8988T (cell line): ENCODE measurements at places on chromosomes 4 and X.

DNA sequence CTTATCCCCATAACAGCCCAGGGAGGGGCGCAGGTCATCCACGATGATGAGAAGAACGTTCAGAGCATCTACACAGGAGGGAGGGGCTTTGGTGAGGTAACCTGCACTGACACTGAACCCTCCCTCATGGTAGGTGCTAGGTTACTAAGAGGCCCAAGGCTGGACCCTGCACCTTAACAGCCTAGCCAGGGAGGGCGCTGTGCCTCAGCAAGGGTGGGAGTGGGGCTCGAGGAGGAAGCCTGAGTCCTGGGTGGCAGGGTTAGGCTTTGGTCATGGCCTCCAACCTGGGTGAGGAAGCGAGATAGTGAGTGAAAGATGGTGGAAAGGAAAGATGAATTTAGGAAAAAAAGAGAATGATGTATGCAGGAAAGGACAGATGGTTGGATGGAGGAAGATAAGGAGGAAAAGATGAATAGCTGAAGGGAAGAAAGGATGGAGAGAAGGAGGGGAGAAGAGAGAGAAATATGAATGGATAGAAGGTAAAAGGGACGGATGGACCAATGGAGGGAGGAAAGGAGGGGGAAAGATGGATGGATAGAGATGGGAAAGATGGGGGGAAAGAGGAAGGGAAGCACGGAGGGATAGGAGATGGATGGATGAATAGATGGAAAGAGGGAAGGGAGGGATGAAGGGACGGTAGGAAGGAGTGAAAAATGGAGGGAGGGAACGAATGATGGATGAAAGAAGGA is 736 bp downstream of the IDS start:
- DNase-seq = no peak

GRCh38 chr4:4248885-4249203 is 821 bp upstream of the TMEM128 start:
- DNase-seq = no peak

DNA sequence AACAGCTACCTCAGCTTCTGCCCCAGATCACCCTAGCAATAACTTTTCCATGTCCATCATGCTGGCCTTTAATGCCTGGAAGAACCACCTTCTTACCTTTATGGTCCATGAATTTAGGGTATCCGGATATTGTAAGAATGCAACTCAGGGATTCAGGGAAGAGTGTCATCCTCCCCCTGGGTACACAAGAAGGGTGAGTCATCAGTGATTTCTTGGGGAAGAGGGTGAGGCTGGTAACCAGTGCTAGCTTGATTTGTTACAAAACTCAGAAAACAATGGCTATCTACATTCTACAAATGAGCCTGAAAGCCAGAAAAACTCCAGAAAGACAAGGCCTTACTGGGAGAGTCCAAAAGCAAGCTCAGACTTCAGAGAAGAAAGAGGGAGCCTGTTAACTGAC is 10.4 kb upstream of the NALF2 start:
- DNase-seq = no peak

DNA sequence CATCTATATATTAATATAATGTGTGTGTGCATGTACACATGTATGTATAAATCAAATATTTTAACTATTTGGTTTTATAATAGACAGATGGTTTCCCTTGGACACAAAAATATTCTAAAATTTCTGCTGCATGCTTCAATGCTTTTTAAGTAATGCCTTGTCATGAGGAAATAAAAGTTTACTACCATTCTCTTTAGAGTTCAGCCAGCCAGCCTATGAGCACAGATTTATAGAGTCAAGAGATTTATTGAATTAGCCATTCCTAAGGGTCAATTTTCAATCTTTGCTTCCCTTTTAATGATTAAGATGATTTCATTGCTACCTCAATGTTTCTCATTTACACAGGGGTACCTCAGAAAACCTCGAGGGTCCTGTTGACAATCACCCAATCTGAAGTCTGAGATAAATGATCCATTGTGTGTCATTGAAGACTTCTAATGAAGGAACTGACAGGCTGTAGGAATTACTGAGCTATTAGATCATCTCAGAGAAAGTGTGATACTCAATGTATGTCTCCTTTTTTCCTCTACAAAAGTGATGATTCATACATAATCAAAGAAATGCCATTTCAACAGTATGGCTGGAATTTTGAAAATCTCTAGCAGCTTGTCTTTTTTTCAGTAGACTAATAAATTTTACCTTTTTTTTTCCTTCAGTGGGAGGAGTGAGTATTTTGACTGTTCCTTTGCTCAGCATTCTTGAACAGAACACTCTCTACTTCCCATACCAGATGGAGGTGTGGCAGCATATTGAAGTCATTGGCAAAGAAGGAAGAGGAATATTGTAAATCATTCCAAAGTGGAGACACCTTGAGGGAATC is 222.6 kb upstream of the PCDH18 start:
- no peak for DNase-seq

DNA sequence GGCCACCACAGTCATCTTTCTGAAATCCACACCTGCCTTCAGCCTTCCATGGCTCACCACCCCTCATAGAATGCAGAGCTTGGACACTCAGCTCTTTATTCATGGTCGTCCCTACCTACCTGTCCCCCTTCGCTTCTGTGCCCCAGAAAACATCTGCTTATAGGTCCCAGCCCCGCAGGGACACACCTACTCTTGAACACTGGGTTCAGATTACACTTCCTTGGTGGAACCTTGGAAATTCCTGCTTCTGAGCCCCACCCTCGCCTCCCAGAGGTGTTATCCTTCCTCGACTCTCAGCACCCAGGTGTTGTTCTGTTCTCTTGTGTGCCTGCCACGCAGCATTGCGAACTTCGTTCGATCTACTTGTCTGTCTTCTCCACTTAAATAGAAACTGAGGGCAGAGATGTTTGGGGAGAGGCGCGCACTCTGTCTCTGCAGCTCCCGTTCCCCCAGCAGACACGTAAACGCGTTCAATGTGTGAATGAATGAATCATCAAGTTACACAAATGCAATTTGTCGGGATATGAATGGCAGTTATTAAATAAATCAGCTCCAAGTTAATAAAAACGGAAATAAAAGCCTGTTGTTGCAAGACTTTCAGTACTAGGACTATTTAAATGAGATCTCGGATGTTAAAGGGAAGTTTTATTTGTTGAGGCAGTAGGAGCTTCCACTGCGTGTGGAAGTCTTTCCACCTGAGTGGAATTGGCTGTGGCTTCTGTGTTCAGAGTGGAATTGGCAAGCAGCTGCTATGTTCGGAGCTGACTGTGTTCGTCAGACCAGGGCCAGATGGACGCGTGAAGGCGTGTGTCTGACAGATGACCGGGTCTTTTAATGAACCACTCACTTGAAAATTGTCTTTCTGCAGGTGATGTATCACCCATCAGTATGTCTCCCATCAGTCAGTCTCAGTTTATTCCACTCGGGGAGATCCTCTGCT is 95.6 kb downstream of the STOX2 start:
- no peak for DNase-seq

GRCh38 chr4:186939226-186939625 is 215.6 kb upstream of the FAT1 start:
- no peak for DNase-seq

GRCh38 chr4:20447103-20447502 is 195.4 kb downstream of the SLIT2 start:
- DNase-seq = no peak
